Mesenteric fat pad (tissue), 1 donor: ENCODE measurements at places on chromosomes 3 and 15.

DNA sequence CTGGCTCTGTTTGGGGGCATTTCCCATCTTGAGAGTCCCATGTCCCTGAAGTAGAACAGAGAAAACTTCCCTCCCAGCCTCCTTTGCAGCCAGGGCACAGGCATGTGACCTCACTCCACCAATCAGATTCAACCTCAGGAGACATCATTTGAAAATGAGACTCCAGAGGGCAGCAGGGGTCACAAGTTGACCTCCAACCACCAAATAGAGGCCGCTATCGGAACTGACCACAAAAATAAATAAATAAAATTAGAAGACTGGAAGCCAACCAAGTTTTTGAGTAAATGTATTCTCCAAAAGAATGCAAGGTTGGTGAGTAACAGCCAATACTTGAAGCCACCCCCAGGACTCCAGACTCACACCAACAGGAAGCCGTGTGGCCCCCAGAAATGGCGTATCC, 106.5 kb downstream of the CHSY1 start:
- no peak for DNase-seq

- no peak for DNase-seq
Observed at GRCh38 chr15:31932576-31932975, 97.7 kb upstream of the CHRNA7 start.

DNA sequence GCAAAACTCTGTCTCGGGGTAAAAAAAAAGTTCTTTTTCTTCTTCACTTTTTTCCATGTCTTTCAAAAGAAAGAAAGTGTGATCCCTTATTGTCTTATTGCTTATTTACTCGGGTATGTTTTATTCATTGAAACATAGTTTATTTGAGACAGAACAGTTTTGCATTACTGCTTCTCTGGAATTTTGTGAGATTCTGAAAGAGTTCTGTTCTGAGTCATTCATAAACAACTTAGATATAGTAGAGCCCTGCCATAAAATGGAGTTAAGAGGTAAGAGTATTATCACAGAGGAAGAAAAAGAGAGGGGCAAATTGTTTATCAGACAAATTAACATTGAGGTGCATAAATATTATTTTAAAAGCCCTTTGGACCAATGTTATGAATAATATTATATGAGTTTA, 522.2 kb downstream of the ROBO2 start:
- DNase-seq = no peak

DNA sequence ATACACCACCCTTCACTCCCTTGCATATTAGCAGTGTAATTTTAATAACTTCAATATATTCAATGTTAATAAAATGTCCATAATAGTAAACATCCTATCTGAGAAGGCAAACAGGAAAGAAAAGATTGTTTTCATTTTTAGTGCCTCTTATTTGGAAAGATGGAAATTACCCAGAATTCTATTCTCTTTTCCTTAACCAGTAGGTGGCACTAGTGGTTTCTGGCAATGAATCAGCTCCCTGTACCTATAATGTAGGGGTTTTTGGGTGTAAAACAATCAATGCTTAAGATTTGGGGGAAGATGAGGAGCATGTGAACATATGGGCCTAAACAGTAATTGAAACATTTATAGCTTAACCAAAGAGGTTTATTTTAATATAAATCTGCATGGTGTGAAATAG, 5.7 kb upstream of the SEMA6D start:
- no peak for DNase-seq

DNA sequence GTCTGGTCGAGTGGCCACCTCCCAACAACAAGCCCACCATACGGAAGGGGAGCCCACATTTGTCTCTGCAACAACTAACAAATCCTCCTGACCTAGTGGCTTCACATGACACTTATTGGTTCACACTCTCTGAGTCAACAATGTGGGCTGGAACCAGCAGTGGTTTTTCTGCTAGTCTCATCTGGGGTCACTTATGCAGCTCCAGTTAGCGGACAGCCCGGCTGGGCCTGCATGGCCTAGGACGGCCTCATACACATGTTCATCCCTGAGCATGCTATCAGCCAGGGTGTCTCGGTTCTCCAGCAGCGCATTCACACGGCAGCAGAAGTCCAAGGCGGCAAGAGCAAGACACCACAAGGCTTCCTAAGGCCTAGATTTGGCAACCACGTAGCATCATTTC, 281.7 kb downstream of the XXYLT1 start:
- DNase-seq = no peak

DNA sequence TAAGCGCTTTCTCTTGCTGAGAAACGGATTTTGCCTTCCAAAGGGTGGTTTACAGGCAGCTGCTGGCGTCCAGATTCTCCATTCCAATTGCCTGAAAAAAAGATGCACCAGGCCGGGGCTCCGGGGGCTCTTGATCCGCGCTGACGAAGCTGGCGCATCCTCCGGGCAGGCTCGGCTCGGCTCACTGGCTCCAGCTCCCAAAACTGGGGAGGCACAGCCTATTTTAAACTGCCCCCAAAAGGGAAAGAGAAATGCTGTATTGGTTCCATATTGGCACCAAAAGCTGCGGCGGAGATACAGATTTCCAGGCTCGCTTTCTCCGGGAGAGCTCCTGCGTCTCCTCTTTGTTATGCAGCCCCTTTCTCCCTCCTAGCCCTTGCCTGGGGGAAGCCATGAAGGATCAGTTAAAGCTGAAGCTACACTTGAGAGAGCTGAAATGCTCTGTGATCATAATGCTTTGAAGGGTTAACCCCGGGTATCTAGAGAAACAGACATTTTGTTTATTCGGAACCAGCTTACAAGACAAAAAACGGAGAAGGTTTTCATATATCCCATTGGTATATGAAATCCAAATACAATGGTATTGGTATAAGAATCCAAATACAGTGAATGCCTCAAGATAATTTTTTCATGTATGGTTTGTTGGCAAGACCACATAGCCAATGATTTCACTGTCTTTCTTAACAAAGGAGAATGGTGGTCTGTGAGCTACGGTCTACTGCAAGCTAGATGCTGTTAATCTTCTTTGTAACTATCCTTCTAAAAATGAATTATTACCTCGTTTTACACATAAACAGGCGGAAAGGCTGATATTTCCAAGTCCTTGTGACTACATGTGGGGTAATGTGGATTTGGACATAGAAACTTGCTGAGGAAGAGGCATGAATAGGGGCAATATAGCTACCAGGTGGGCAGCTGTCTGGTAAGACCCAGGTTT, 693 bp downstream of the CD200 start:
- DNase-seq = no peak

GRCh38 chr3:130569461-130570365, 52.7 kb downstream of the COL6A6 start:
- no peak for DNase-seq

- DNase-seq = peak; percentile 49
Observed at GRCh38 chr3:42504334-42505127, 2.1 kb downstream of the VIPR1 start.

GRCh38 chr15:95401587-95401986, 928.9 kb upstream of the NR2F2 start:
- DNase-seq = no peak

DNA sequence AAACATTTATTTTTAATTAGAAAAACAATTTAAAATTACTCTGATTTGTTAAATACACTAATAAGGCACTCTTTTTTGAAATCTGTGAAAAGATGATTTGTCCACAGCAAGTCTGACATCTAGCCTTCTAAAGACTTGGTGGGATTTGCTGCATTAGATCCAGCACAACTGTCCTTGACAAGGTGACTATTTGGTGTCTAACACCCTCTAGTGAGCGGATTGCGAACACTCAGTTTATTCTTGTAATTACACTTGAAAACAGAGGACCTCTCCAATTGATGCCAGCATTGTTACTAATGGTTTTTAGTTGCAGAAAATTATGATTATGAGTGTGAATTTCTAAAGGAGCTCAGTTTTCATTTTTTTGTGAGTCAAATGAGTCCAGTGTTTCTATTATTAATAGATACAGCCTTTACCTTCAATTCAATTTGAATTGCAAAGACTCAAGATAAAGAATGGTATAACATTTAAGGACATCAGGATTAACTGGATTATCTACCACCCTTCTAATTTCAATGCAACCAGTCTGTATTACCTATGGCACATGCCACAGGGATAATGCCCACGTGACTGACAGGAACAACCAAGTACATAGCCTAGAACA, 29.7 kb upstream of the STRIT1 start:
- no peak for DNase-seq

- DNase-seq = no peak
Observed at GRCh38 chr3:112860898-112861297, 14.2 kb upstream of the CD200R1L start.

DNA sequence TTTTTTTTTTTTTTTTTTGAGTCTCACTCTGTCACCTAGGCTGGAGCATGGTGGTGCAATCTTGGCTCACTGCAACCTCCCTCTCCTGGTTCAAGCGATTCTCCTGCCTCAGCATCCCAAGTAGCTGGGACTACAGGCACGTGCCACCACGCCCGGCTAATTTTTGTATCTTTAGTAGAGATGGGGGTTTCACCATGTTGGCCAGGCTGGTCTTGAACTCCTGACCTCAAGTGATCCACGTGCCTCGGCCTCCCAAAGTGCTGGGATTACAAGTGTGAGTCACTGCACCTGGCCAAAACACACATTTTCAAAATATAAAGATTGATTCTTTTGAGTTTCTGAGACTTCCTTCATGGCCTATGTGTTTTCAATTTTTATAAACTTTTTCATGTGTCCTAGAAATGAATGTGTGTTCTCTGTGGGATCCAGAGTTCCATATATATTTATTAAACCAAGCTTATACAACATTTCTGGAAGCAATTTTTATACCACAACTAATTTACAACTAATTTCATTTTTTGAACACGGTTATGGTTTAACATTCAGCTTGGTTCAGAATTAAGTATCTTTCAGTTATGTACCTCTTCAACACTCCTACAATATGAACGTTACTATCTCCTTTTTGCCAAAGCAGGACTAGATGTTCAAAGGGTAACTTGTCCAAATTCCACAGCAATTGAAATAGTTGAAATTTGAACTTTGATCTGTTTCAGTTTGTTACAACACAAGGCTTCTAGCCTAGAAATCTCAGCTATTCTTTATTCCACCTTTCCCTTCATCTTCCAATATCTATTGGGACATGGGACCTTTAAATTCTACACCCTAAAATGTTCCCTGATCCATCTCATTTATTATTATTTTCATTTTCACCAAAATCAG, 1.5 kb downstream of the ACAD11 start:
- no peak for DNase-seq

- no peak for DNase-seq
Observed at GRCh38 chr3:125129512-125129997, 73.8 kb upstream of the HEG1 start.

- no peak for DNase-seq
Observed at GRCh38 chr3:46212101-46212500, 4.0 kb upstream of the CCR1 start.

GRCh38 chr3:5694266-5694665, 506.8 kb downstream of the EDEM1 start:
- no peak for DNase-seq

DNA sequence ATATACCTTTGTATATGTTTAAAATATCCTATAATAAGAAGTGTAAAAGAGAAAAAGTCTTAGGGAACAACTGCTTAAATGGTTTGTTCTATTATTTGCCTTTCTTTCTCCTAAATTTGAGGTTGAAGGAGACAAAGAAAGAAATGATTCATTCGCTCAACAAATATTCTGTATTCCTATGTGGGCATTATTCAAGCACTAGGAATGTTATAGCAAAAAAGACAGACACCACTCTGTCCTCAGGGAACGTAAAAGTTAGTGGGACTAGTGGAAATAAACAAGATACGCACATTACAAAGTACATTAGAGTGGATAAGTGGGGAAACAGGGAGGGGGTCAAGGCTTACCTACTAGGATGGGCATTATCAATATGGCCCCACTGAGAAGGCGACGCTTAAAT, 332.2 kb downstream of the LPP start:
- DNase-seq = no peak

DNA sequence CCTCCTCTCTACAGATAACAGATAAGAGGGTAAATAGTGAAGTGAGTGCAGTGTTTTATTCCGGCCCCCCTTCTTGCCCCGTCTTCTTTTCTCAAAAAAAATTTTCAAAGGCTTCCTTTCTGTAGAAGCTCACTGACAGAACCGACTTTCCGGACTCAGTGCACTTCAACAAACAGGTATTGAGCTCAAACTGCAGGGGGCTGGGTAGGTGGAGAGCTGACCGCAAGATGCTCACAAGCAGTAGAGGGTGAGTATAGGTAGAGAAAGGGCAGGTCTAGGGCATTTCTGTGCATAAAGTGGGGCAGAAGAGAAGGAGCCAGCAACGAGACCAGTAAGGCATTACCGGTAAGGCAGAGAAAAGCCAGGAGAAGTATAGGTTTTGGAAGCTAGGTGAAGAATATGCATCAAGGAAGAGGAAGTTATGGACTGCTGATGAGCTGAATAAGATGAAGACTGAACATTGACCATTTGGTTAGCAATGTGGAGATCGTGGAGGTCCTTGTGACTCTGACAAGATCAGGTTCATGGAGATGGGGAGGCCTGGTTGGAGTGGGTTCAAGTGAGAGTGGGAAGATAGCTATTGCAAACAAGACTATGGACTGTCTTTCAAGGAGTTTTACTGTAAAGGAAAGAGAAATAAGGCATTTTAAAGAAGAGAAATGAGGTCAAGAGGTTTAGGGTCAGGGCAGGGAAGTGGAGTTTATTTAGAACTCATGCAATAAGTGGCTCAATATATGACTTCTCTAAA, 97.4 kb downstream of the ST6GAL1 start:
- DNase-seq = no peak

- no peak for DNase-seq
Observed at GRCh38 chr3:49359623-49360022, 1.5 kb upstream of the GPX1 start.

- no peak for DNase-seq
Observed at GRCh38 chr15:50758712-50759205, 6.7 kb downstream of the SPPL2A start.

DNA sequence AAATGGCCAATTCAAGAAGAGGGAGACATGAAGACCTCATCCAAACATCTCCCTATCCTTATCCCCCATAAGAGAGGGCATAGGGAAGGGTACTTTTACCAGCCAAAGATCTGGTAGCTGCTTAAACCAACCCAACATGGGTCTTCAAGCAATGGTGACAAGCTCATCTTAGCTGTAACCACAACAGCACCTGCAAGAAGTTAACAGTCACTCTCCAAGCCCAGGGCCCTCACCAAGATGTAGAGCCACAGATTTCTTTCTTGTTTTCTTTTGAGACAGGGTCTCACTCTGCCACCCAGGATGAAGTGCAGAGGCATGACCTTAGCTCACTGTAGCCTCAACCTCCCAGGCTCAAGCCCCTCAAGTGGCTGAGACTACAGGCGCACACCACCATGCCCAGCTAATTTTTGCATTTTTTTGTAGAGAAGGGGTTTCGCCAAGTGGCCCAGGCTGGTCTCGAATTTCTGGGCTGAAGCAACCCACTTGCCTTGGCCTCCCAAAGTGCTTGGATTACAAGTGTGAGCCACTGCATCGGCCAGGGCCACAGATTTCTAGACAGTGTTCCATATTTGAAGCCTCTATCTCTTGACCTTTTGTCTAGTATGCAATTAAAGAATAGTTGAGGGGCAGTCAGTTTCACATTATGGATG, 57.1 kb downstream of the DHX30 start:
- peak; percentile 53 for DNase-seq

DNA sequence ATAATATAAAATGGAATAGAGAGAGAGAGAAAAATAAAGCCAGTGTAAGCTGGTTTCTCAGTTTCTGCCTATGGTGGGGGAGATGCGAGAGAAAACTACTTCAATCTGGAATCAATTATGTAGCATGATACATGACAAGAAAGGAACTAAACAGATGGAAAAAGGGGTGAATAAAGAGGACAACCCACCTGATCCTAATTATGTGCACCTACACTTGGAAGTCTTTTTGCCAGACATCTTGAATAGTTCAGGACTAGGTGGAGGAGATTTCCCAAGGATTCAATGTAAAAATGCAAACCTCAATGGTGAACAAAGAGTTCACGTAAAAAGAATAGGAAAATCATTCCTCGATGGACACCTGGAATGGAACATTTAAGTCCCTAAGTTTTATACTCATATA, 524.4 kb upstream of the RGMA start:
- DNase-seq = no peak
